ENCODE measurements at places on chromosomes 12 and 14.

DNA sequence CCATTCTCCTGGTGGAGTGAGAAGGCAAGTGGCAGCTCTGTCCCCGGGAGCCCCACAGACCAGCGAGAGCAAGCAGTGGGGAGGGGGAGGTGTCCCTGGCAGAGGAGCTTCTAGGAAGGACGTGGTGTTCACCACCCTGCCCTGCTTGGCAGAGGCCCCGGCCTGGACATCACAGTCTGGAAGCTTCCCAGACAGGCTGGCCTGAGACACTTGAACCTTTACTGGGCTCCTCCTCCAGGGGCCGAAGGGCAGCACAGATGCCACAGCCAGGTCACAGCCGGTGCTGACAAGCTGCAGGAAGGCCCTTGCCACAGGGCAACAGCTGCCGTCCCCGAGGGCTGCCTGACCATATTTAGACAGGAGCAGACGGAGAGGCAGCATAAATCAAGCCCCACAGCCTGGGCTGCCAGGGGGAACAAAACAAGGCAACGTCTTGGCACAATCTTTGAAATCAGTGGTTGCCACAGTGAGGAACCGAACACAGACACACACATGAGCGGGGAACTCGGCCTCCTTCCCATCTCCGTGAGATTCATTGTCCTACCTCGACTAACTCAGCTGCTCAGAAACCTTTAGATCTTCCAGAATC is 28.5 kb downstream of the PRIMA1 start:
- DNase-seq = no peak

- no peak for DNase-seq
Observed at GRCh38 chr14:34138175-34138574, 187.3 kb upstream of the EGLN3 start.

- no peak for DNase-seq
Observed at GRCh38 chr12:105469211-105469610, 138.7 kb downstream of the C12orf75 start.

- DNase-seq = peak; percentile 42
Observed at GRCh38 chr12:71438670-71439361, 782 bp upstream of the LGR5 start.

DNA sequence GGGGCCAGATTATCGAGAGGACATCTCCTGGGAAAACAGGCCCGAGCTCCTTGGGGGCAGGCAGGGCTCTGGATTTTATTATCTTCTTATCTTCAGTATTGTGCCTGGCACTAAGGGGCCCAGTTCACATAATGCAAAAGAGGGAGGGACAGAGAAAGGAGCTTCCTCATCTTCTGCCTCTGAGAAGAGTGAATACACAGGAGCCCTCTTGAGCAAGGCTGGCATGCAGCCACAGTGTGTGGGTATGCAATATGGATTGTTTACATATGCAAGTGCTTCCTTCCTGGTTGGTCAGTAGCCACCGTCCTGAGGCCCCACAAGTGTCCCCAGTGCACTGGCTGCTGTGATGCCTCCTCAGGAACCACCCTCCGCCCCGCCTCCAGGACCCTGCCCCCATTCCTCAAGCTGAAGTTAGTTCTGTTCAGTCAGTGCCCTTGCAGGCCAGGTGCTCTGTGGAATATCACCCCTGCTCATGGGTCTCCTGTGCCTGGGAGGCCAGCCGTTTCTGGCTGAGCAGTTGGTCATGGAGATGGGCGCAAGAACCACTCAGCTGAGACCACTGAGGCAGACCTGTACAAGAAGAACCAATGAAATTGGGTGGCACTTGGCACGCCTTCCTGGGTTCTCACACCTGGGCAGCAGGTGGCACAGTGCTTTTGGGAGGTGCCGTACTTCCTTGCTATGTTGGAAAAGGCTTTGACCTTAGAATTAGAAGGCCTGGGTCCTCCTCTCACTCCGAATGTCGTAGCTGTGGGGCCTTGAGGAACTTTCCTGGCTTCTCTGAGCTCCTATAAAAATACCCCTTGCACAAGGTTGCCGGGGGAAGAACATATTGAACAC is 35.1 kb upstream of the ACTN1 start:
- DNase-seq = peak; percentile 9

- DNase-seq = no peak
Observed at GRCh38 chr14:30297876-30298795, 260.8 kb upstream of the G2E3 start.

GRCh38 chr14:49982501-49982951 is 89.6 kb downstream of the ARF6 start:
- DNase-seq = no peak

GRCh38 chr12:50213439-50213838 is 46.3 kb upstream of the CERS5 start:
- no peak for DNase-seq

GRCh38 chr12:25681580-25681979 is 128.5 kb upstream of the LMNTD1 start:
- no peak for DNase-seq

DNA sequence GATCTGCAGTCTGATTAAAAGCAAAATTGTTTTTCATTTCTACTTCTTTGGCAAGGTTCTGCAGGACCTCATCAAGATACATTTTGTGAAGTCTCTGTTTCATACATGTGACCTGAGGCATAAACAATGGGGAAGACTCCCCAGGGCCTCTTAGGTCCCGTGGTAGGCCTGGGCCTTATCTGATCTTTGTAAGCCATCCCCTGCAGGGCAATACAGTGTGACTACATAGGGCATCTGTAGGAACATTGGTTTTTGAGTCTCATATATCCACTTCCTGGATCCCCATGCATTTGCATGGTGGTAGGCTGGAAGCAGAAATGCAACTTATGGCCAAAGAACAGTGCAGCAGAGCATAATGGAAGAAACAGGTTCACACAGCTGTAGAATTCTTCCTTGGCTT is 6.0 kb downstream of the FAR2 start:
- no peak for DNase-seq

DNA sequence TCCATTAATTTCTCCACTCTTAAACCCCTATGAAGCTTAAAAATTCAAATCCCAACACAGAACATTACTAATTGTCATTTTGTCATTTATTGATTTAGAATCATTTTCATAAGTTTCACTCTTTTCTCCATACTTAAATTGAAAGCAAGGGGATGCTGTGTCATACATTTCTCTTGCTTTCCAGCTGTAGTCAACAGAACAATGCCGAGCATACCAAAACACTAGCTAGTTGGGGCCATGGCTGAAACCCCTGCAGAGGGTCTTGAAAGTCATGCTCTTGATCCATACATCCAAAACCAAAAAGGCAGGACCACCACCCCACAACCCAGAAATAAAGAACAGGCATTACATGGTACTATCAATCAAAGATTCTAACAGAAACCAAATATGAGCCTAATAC is 9.0 kb downstream of the EXOC5 start:
- DNase-seq = no peak

- DNase-seq = no peak
Observed at GRCh38 chr12:88876857-88877256, 296.6 kb upstream of the KITLG start.

DNA sequence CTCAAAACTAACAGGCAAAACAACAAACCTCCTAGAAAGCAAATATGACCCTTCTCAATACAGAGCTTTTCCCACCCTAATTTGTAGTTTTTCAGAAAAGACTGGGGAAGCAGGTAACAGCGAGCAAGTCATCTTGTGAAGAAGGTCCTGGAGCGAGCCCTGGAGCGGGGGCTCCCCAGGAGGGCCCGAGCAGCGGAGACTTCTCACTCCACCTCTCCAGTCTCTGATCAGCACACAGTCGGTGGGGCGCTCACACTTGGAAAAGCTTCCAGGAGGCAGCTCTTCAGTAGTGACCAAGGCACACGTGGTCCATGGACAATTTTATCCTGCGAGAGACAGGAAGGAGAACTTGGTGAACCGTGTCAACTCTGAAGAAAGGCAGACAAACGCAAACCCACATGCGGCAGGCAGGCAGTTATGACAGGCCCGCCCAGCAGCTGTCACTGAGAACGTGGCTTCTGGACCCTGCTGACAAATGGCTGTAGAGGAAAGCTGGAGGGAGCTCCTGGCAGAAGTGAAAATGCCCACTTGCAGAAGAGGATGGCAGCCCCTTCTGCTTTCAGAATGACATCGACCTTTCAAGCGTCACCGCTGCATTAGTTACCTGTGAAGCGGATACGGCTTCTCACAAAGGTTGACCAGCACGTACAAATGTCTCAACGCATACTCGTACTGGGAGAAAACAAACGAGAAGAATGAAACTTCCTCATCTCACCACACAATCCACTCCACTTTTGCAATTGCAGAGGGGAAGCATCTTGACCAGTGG is 44.2 kb downstream of the LGMN start:
- no peak for DNase-seq

GRCh38 chr12:62694116-62694515 is 227.5 kb downstream of the MON2 start:
- no peak for DNase-seq

DNA sequence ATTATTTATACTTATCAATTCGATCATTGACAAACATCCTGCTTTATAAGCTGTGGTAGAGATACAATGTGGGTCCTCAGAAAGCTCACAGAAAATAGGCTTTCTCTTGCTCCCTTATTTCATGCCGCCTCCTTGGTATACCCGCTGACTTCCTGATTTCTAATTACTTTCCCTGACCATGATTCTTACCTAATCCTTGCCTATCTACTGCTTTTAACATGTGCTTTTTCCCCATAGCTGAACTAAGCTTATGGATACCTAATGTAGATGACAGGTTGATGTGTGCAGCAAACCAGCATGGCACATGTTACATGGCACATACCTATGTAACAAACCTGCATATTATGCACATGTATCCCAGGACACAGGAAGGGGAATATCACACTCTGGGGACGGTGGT is 65.1 kb downstream of the ITPR2 start:
- no peak for DNase-seq

- no peak for DNase-seq
Observed at GRCh38 chr12:5756338-5756842, 188.7 kb downstream of the ANO2 start.

- no peak for DNase-seq
Observed at GRCh38 chr14:70021548-70022220, 142.5 kb downstream of the SMOC1 start.

- no peak for DNase-seq
Observed at GRCh38 chr14:51035611-51036192, 59.2 kb downstream of the TRIM9 start.

- no peak for DNase-seq
Observed at GRCh38 chr14:78985668-78986381, 815.7 kb downstream of the NRXN3 start.

DNA sequence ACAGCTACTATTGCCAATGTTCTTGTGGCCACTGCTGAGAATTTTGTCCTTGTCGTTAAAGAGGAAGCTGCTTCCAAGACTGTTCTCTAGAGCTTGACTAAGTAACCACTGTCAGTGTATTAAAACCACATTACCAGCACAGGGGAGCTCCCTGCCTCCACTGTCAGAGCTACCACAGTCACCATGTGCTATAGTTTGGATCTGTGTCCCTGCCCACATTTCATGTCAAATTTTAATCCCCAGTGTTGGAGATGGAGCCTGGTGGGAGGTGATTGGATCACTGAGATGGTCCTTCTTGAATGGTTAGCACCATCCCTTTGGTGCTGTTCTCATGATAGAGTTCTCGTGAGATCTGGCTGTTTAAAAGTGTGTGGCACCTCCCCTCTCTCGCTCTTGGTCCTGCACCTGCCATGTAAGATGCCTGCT is 23.2 kb upstream of the RAP1B start:
- DNase-seq = no peak

GRCh38 chr12:3461391-3461790 is 29.6 kb upstream of the PRMT8 start:
- no peak for DNase-seq

GRCh38 chr14:89201645-89202044 is 215.4 kb downstream of the FOXN3 start:
- no peak for DNase-seq

GRCh38 chr12:24945845-24946244 is 3.1 kb downstream of the BCAT1 start:
- no peak for DNase-seq

- no peak for DNase-seq
Observed at GRCh38 chr12:56581418-56582145, 48.5 kb downstream of the BAZ2A start.

- no peak for DNase-seq
Observed at GRCh38 chr12:82650627-82651337, 35.9 kb upstream of the TMTC2 start.

DNA sequence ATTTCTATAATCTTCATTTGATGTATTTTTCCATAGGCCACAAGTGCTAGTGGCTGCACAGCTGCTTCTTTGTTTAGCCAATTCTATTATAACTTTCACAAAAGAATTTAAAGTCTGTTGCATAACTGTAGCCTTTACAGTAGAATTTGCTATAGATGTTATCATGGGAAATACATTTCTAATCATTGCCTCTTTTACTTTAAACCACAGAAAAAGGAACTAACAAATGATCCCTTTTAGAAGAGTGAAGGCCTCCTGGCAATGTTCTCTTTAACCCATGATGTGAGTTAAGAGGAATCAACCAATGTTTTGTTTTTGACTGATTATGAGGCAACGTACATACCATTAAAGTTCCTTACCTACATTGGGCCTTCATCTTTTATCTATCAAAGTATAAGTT is 68.8 kb downstream of the RPL10L start:
- DNase-seq = no peak

GRCh38 chr14:60510951-60511599 is 2.1 kb downstream of the SIX6 start:
- no peak for DNase-seq

DNA sequence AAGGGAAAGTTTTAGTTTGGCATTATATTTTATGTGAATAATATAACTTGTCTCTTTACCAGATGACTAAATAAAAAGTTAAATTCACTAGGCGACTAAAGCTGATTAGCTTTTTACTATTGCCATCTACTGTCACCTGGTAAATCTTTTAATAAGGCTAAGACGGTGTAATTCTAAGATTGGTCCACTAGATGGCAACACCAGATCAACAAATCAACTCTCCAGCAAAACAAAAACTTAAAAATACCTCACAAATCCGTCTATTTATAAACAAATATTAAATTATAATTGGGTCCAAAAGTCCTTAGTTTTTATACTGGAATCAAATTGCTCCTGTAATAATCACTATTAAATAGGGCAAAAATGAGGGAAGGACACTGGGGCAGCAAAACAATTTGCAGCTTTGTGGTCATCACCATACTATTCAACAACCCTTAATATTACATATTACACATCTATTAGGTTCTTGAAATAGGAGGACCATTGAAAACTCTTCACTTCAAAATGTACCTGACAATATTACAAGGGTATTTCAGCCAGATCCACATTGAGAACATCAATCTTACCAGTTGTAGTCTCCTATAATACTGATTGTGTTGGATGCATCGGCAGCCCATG is 47.9 kb downstream of the GALC start:
- peak; percentile 11 for DNase-seq

GRCh38 chr14:31118892-31119291 is 88.7 kb downstream of the HECTD1 start:
- DNase-seq = no peak

GRCh38 chr14:72916174-72916573 is 10.1 kb upstream of the DCAF4 start:
- no peak for DNase-seq

- DNase-seq = no peak
Observed at GRCh38 chr14:104871145-104871655, 6.1 kb downstream of the CEP170B start.

GRCh38 chr12:46219132-46219876 is 49.5 kb downstream of the SLC38A1 start:
- DNase-seq = no peak
